ENCODE measurements at places on chromosomes 1 and 21.

GRCh38 chr1:118963456-118964430, 24.4 kb downstream of the TBX15 start:
- no peak for DNase-seq

- DNase-seq = no peak
Observed at GRCh38 chr21:46150073-46150472, 5.3 kb downstream of the FTCD start.

DNA sequence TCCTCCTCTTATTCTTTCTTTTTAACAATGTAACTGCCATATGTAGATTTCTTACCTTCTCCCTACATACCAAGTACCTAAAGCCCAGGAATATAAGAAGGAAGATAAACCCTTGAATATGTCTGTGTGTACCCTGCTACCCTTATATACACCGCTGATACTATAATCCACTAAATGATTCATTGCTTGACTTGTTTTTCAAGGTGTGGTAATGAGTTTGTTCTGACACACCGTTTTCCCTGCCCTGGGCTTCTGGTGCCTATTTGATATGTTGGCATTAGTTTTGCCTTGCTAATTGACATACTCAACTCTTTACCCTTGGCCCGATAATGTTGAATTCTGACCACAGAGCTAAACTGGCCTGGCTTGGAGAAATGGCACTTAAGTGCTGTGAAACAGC, 64.3 kb downstream of the IL23R start:
- no peak for DNase-seq

GRCh38 chr21:36803051-36803645, 104.2 kb downstream of the SIM2 start:
- no peak for DNase-seq

GRCh38 chr1:81802707-81803430, 2.1 kb downstream of the ADGRL2 start:
- DNase-seq = peak; percentile 90

GRCh38 chr1:179187735-179188471, 41.6 kb downstream of the ABL2 start:
- DNase-seq = no peak

DNA sequence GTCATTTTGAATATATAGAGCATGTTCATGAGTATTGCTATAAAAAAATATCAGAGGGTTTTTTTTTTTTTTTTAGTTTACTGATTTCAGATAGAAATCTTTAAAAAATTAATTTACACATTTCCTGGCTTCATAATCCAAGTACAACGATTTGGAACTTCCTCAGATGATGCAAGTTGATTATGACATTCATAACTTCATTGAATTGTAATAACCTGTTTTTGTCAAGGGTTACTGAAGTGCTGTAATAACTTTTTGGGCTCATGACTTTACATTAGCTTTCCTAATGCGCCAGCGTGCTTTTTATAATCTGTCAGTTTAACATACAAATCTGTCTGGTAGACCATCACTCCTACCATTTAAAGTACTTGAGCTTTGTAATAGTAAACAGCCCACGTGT, 81.3 kb downstream of the SASS6 start:
- DNase-seq = no peak

DNA sequence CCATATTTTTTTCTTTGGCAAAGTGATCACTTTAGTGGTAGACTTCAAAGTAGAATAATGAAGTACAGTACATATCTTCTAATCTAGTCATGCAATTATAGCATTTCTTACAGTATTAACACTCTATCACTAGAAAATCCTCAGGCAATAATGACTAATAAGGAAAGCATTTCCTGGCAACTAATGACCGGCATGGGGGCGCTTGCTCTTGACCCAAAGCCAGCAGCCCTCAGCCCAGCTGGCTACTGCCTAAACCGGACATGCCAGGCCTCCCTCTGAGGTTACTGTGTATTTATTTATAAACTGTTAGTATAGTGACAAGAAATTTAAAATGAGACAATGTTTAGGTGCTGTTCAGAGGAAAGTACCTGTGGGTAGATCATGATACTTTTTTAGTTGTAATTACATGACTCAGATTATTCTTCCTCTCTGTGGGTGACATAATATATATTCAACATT, 633.8 kb downstream of the PTPRC start:
- peak; percentile 43 for DNase-seq

DNA sequence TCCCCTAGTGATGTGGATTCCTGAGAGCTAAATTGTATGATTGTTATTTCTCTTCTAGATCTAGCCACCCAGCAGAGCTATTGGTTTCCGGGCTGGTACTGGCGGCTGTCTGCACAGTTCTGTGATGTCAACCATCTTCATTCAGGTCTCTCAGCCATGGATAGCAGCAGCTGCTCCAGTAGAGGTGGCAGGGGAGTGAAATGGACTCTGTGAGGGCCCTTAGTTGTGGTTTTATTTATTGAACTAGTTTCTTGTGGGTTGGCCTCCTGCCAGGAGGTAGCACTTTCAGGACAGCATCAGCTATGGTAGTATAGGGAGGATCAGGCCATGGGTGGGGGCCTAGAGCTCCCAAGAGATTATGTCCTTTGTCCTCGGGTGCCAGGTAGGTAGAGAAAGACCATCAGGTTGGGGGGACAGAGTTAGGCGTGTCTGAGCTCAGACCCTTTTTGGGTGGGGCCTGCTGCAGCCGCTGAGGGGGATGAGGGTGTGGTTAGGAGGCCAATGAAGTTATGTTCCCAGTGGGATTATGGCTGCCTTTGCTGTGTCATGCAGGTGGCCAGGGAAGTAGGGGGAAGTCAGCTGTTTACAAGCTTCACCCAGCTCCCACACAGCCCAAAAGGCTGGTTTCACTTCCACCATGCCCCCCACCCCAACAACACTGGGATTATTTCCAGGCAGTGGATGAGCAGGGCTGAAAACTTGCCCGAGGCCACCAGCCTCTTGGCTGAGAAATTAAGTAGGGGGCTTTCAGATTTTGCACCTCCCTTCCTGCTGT, 55.1 kb upstream of the RGS4 start:
- no peak for DNase-seq

- DNase-seq = peak; percentile 15
Observed at GRCh38 chr1:242454262-242455051, 70.0 kb downstream of the PLD5 start.

DNA sequence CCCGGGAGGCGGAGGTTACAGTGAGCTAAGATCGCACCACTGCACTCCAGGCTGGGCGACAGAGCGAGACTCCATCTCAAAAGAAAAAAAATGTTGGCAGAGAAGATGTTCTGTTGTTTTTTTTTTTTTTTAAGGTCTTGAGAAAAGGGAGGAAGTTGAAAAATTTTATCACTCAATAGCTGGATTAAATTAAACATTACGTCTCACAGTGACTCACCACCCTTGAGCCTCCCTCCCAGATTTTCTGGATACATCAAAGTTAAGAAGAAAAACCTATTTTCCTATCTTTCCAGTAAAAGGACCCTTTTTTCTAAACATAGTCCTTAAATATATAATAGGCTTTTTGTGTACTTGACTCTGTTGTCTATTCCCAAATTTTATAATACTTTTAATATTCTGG, 35.5 kb downstream of the IFNAR1 start:
- no peak for DNase-seq

DNA sequence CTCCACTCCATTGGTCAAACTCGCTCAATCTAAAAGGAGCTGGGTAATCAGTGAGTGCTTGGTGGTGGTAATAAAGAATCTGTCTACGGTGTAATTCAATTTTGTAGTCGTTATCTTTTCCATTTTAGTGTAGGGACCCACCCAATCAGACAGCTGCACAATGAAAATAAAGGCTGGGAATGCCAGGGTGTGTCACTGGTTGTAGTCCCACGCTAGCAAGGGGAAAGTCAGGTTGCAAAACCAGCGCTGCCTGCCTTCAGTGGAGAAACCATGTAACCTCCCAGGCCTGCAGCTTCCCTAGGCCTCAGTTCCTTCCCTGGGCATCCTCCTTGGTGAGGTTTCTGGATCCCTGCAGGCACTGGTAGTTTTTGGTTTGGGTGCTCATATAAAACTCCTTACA, 49.4 kb upstream of the PPP2R5A start:
- no peak for DNase-seq

DNA sequence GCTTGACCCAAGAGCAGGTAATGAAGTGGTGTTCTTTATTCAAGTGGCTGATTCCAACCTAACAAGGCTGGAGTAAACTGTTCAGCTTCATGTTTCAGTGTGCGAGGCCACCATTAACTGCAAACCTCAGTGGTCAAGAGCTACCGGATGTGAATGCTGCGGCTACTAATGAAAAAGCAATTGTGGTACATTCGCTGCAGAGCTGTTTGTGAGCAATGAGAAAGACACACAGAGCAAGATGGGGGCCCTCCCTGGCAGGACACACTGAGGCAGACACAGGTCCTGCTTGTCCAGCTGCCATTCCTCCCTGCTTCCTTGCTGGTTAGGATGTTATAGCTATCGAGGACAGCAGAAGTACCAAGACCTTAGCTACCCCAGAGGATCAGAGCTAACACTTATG, 26.1 kb downstream of the SYF2 start:
- DNase-seq = no peak

DNA sequence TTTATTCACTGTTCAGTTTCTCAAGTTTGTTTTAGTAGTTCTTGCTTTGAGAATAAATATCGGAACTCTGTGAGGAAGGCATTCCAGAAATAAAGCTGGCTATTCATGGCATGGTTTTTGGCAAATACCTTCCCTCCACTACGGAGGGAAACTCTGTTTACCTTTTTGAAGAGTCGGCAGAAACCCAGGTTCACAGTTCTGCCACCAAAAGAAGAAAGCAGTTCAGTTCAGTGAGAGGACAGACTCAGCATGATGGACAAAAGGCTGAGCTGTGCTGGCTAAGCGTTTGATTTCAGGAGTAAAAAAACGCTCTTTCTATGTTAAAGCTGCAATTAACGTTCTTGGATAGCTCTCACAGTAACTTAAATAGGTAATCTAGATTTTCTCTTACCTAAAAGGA, 42.4 kb downstream of the CNN3 start:
- no peak for DNase-seq

GRCh38 chr1:247173431-247173830, 1.6 kb upstream of the ZNF124 start:
- DNase-seq = no peak

DNA sequence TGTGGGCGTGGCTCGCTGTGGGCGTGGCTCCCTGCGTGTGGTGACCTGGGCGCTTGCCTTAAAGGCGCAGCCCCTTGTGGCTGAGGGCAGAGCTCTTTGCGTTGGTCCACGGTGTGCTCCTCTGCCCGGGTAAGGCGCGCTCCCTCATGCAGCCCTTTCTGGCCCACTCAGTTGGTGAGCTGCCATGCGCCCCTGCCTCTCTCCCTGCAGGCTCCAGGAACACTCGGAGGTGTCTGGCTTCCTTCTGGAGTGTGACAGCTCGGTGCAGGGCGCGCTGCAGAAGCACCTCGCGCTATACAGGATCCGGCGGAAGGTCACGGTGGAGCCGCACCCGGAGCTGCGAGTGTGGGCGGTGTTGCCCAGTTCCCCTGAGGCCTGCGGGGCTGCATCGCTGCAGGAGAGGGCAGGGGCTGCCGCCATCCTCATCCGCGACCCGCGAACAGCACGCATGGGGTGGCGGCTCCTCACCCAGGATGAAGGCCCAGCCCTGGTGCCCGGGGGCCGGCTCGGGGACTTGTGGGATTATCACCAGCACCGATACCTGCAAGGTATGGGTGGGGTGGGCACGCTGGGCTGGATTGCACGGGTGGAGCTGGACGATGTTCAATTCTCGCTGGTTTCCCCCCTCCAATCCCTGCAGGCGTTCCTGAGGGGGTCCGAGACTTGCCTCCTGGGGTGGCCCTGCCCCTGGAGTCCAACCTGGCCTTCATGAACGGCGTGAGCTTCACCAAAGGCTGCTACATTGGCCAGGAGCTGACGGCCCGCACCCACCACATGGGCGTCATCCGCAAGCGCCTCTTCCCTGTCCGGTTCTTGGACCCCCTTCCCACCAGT, 9.1 kb downstream of the IBA57 start:
- no peak for DNase-seq

DNA sequence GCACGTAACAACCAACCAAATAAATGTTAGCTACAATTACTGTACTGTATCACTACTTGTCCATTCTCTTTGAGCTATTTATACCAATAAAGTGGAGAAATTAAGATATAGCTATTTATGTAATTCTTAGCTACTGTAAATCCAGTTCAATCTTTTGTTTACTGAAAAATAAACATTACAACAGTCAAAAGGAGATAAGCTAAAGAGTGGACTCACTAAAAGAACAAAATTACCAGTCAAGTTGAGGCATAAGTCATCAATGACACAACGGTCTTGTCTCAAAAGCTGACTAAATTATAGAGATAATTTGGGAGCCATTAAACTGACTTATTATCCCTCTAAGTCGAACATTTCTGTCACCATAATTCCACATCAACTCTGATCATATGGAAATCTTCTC, 22.5 kb downstream of the TGFBR3 start:
- DNase-seq = no peak

DNA sequence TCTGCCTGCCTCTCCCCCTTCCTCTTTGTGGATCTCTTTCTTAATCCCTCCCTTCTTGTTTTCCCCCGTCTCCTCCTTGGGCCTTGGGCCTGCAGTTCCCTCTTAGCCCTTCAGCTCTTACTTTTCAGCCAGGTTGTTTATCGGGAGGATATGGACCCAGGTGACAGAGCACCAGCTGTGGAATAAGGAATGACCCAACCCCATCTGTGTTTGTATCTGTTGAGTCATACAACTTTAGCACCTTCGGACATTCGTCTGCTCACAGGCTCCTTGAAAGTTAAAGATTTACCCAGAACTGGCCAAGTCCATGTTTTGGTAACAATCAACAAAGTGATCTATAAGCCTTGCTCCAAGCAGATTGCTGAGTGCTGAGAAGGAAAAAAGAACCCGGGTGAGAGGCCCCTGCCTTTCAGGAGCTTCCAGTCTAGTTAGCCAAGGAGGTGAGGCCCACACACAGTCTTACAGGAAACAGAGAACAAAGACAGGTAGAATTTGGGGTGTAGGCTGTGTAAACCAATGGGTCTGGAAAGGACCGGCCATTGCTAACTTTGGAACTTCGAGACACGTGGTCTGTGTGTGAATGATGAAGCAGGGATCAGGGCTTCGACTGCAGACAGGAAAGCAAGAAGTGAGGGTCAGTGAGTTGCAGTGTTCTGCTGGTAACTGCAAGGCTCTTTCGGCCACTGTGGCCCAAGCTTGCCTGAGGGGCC, 66.7 kb upstream of the F3 start:
- no peak for DNase-seq

- DNase-seq = no peak
Observed at GRCh38 chr1:151847867-151848596, 5.5 kb downstream of the THEM5 start.

- DNase-seq = peak; percentile 39
Observed at GRCh38 chr1:77900687-77901293, 12.4 kb downstream of the NEXN start.

DNA sequence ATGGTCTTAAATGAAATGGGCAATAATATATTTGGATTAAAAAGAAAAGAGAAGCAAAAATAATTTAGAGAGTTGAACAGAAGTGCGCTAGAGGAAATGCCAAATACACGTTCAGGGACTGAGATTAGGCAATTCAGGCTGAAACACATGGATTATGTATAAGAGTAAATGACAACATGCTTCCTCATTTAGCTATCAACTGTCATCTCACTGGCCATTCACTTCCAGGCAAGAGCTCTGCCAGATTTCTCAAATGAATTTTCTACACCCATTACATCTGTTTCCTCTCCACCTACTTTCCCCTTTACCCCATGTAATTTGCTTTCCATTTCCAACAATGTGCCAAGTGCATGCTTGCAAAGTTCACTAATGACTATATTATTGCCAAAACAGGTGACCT, 582.4 kb downstream of the LTN1 start:
- DNase-seq = no peak

Data from kidney (tissue), 22 donors.